ENCODE measurements at places on chromosomes 1 and 21.

DNA sequence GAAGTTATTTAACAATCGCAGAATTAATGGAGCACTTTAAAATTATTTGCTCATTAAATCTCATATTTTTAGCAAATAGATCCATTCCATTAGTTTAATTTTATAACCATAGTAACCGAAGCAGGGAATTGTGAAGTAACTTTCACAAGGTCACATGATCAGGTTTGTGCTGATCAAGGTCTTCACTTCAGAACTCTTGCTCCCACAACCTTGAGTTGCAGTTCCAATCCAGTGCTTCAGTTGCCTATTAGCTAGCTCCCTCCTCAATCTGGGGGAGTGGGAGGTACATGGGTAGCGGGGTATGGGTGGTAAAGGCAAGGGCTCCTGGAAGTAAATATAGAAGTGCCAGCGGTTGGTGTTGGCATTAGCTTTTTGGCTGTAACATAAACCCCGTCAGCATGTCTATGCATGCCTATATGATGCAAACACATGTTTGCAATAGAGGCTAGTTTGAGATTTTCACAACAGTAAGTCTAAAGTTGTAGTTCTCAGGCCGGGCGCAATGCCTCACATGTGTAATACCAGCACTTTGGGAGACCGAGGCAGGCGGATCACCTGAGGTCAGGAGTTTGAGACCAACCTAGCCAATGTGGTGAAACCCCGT, 5.8 kb downstream of the ATP5IF1 start:
- DNase-seq = no peak

- DNase-seq = no peak
These were observed 99.3 kb downstream of the CEP350 start for GRCh38 chr1:180053594-180054567.

GRCh38 chr1:91199988-91200387, 178.2 kb upstream of the ZNF644 start:
- DNase-seq = no peak

DNA sequence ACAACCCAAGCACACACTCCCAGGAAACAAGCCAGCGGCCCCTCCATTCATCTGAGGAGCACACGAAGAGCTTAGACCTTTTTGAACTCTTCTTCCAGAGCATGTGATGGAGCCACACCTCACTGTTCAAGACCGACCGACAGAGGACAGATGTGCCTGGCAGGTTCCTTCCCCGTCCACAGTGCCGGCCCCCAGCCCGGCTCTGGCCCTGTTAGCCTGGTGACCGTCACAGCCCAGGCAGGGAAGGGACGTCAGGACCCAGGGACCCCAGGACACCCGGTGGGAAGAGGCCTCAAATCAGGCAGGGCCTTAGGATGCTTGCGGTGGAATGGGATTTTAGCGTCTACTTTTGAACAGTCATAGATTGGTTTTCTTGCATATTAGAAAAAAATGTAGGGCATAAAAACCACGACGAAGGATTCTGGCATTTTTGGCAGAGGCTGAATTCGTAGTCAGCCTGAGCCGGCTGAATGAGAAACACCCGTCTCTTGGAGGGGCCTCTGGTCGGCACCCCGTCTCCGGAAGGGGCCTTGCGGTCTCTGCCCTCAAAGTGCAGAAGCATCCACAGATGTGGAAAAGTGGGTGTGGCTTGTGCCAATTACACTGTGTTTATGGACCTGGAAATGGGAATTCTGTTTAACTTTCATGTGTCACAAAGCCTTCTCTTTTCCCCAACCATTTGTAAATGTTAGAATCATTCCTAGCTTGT, 79.3 kb downstream of the SIK1 start:
- DNase-seq = no peak

GRCh38 chr1:53653200-53653575, 85.8 kb downstream of the GLIS1 start:
- no peak for DNase-seq
